ENCODE measurements at places on chromosomes 6 and 20. TPM values are rescaled to one million over a fixed set of nuclear protein-coding genes. Genes with fewer than 3 reads are reported as not detected.

Gene TUBB2B
- total RNA-seq: 1.6 TPM

Gene ULBP2
- total RNA-seq: not detected

Gene NDRG3
- total RNA-seq: 27.1 TPM

Gene SAPCD1
- 6.4 TPM for total RNA-seq

Gene FOXC1
- 0.37 TPM for total RNA-seq

Gene UNC5CL
- 2.2 TPM for total RNA-seq

Gene IMPG1
- total RNA-seq: not detected

Gene HSPA12B
- 12.6 TPM for total RNA-seq

Gene SLA2
- total RNA-seq: 16.3 TPM

Gene CST9L
- not detected for total RNA-seq

Gene PXDC1
- 31.7 TPM for total RNA-seq

Gene SULF2
- 9.3 TPM for total RNA-seq

Gene SUMO4
- total RNA-seq: 4.7 TPM

Gene SAMHD1
- total RNA-seq: 173 TPM

Gene CHRNA4
- total RNA-seq: 3.5 TPM

Gene EYS
- total RNA-seq: 0.21 TPM

Gene OOEP
- not detected for total RNA-seq

Gene ANKRD6
- total RNA-seq: 7.6 TPM

Gene CYP39A1
- total RNA-seq: 2.8 TPM

Gene TAP2
- total RNA-seq: 50.9 TPM

Gene TAF4
- total RNA-seq: 16.3 TPM

Gene DYNLT2
- 3.8 TPM for total RNA-seq

Gene PKHD1
- total RNA-seq: not detected

Gene LST1
- 139 TPM for total RNA-seq

Gene STX7
- total RNA-seq: 87.6 TPM

Gene MOG
- not detected for total RNA-seq

Gene BPIFB4
- not detected for total RNA-seq

Gene SYCP2L
- total RNA-seq: not detected

Gene ZSCAN23
- total RNA-seq: 2.4 TPM

Gene SEMG1
- total RNA-seq: not detected

Gene ARMH2
- 0.57 TPM for total RNA-seq

Gene SLC17A2
- total RNA-seq: not detected

Gene PLCB4
- 3.2 TPM for total RNA-seq

Gene C6orf15
- total RNA-seq: not detected

Gene HRH3
- total RNA-seq: not detected

Gene FOXF2
- total RNA-seq: not detected

Gene TAAR1
- 0.37 TPM for total RNA-seq

Gene ZSCAN16
- total RNA-seq: 6.2 TPM

Gene SFTA2
- total RNA-seq: not detected

Gene FILIP1
- 0.51 TPM for total RNA-seq

Gene C6orf141
- total RNA-seq: not detected

Gene SLC17A1
- total RNA-seq: not detected

Gene RIPPLY2
- not detected for total RNA-seq

Gene NFKBIE
- 86.0 TPM for total RNA-seq

Gene FNDC1
- 0.47 TPM for total RNA-seq

Gene SLC22A23
- 21.6 TPM for total RNA-seq

All from spleen (tissue), 13 donors.